ENCODE measurements at places on chromosomes 3 and 15.

DNA sequence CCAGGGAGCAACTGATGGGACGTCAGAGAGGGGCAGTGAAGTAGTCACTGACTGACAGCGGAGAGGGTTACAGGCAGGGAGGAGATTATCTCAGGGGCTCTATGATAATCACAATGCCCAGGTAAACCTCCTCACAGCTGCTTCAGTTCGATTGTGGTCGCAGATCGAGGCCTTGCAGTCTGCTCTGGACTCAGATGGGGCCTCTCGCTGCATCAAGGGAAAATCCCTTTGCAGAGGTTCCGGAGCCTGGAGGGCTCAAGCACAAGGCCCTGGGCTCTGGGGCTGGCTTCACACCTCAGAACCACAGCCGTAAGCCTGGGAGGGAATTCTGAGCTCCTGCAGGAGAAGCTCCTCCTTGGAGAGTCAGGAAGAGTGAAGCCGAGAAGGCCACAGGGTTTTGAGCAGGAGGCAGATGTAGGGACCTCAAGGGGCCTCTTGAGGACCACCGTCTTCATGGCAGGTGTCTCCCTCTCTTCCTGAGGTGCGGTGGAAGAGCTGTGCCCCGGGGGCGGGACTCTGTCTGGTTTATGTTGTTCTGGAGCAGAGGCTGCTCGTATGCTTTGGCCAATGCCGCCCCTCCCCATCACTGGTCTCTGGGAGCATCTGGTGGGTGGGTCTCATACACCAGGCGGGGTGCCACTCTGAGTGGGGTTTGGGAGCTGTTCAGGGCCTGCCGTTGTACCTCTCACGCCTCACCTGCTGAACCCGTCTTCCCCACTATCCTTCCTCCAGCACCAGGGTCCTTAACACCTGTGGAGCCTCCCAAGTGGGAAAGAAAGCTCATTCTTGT, 19.5 kb upstream of the SNRPA1 start:
- no peak for DNase-seq

DNA sequence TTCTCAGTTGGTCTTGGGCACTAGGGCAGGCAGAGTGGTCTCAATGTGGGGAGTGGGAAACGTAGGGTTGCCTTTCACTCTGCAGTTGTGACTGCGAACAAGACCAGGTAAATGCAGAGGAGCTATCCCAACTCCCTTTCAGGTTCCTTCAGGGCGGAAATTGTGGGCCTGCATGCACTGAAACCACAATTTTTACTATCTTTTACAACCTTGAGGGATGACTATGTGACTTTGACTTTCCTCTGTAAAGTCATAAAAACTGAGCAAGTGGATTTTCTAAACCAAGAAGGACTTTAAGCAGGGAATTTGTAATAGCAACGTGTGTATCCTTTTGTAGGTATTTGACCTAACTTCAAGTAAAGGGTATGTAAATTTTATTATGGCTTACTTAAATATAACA, 171.4 kb upstream of the CADPS start:
- no peak for DNase-seq

- no peak for DNase-seq
Observed at GRCh38 chr3:63969876-63970275, 53.4 kb downstream of the PSMD6 start.

DNA sequence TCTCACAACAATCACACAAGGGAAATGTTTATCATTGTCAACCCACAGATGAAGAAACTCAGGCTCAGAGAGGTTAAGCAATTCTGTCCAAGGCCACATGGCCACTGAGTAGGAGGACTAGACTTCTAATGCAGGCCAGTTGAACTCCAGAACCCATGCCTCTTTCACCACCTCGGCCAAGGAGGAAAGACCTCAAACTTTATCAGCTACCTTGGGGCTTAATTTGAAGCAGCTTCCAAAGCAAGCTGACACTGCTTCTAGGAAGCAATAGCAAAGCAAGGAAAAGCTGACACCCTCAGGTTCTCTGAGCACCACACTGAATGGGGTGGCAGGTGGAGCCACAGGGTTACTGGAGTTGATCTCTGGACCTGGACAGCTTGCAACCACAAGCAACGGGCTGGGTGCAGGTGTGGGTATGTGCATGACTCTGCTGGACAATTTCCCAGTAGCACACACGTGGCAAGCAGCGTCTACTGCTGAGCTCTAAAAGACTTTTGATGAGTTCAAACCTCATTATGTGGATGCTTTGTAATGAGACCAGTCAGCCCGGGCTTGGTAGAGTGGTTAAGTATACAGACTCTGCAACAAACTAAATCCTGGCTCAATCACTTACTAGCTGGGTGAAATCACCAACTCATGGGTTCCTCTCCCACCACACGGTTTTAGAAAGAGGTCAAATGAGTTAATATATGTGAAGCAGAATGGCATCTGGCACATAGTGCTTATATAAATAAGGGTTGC, 23.1 kb downstream of the CCNL1 start:
- no peak for DNase-seq

DNA sequence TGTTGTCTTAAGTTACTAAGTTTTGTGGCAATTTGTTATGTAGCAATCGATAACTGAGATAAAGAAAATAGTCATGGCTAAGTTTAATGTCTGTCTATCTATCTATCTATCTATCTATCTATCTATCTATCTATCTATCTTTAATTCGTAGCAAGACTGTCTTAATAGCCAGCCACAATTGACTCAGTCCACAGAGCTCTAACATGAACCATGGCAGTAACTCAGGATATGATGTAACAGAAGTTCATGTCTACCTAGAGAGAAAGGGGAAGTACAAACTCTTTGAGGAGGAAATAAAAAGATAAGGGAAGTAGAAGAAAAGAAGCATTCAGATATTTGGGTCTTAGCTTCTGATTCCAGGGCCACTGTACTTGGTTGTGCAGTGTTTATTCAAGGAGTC, 61.5 kb upstream of the FNDC3B start:
- no peak for DNase-seq

GRCh38 chr3:149441642-149442041, 32.9 kb upstream of the TM4SF4 start:
- no peak for DNase-seq

DNA sequence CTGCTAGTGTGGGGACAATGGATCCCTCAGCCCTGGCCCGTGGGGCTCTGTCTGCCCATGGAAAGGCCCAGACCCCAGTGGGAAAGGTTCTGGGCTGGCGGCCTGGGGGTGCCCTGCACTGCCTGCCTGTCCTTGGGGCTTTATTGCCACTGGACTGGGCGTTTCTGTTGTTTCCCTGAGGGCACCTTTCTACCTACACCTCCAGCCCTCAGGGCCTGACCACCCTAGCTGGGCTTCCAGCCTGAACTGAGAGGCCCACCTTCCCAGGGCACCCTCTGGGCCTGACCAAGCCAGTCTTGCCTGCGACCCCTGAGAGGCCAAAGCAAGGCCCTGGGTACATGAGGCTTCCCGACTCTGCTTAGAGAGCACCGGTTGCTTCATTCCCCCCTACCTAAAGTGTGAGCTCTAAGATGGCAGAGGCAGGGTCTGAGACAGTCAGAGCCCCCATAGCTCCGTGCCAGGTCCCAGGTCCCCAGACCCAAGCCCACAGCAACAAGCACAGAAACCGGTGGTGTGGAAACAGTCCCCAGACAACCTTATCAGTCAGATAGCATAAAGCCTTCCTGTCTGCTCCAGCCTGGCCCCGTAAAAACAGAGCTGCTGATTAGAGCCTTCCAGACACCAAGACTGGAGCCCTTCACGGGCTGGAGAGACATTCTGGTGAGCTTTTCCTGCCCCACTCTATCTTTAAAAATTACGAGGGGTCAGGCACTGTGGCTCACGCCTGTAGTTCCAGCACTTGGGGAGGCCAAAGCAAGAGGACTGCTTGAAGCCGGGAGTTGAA, 102.8 kb downstream of the CHSY1 start:
- DNase-seq = no peak

DNA sequence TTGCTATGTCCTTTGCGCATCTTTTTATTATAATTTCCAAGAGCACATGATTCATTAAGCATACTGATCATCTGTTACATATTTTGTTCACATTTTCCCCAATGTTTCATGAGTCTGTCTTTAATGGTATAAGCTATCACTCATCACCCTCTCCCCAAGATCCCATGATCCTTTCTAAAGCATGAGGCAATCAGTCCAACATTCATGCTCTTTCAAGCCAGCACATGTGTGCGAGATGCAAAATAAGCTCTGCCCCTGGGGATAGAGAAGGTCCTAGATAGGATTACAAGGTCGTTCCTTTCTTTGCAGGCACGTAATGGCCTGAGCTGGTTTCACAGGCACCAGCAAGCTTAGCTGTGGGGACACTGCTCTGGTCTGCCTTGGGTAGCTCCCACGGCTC, 32.2 kb upstream of the B3GNT5 start:
- no peak for DNase-seq

DNA sequence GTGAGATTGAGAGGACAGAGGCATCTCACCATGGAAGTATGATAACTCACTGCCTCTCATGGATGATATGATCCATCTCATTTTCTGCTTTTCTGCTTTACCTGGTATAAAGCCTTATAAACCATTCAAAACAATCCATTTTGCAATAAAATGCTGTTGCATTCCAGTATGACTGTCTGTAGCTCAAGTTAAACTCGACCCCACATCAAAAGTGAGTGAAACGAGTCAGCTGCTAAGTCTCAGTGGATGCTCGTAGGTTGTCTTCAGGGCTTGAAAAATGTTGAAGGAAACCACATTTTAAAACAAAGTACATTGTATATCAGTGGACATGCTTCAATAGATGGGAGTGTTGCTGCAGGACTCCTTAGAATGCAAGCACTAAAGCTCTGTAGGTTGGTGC, 839.0 kb downstream of the TUSC7 start:
- DNase-seq = no peak

DNA sequence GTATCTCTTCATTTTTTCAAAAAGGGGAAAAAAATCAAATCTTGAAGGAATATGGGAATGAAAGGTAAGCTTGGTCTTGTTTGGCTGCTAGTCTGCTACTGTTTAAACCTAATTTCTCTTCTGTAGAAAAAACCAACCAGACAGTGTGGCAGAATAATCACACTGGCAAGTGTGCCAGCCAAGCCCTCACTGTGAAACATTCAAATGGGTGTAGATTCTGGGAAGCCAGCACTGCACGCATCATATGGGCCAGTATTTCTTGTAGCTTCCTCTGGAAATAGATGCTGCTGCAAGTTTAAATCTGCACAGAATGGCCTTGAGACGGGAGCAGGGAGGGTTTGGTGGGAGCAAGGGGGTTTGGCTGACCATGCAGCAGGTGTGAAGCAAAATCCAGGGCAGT, 62.1 kb downstream of the POMGNT2 start:
- DNase-seq = no peak

Measured in activated CD4-positive, alpha-beta T cell treated with anti-CD3 and anti-CD28 coated beads, Interleukin-2, amount 50 U/mL, for 4 hours (primary cell).